ENCODE measurements at places on chromosomes 3 and 15.

DNA sequence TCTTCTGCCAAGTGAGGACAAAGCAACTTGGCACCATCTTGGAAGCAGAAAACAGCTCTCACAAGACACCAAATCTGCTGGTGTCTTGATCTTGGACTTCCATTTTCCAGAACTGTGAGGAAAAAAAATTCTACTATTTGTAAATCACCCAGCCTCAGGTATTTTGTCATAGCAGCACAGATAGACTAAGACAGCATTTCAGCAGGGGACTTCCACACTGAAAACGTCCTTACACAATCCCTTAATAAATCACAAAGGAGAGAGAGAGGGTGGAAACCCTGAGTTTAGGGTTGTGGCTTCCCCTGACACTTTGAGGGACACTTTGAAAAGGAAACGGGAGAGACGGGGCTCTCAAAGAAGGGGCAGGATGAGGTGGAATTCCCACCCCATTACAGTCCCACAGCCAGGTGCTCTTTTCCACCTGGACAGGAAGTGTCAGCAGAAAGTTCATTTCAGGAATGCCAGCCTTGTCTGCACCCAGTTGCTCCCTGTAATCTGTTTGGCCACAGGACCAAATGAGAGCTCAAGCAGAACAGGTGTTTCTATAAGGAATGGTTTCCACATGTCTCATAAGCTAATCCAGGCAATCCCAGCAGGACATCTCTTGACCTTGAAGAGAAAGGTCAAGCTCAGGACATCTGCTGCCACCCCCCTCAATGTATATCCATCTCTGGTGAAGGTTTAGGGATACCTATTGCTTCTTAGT lies 51.3 kb downstream of the MYLK start:
- DNase-seq, result no peak

DNA sequence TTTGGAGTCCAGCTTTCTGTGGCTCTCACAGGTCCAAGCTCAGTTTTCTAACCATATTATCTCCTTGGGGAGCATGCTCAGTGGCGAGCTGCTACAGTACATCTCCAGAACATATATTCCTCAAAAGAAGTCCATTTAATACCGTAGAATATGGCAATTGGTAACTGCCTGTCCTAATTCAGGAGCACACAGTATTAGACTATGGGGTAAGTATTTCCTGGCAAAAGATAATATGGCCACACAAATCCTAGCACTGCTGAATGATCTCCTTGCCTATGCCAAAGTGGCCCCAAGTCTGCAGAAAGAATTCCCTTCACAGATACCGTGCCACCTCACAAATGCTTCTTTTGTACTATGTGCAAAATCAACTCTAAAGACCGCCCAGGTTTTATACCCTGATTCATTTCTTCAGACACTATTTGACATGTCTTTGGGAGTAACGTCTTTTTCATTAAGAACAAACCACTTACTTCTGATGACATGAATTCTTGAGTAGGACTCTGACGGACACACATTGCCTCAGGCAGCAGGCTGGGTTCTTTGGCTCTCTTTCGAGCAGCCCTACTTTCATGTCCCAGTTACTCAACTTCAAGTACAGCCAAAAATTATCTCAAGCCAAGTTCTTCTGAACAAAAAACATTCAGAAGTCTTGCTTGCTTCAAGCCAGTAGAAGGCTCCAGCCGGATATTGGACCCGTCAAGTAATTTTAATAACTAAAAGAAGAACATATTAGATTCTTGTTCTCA lies 368.3 kb upstream of the DCBLD2 start:
- no peak for DNase-seq

- DNase-seq, result no peak
Measured at GRCh38 chr3:62955126-62955525, 79.9 kb upstream of the CADPS start.

DNA sequence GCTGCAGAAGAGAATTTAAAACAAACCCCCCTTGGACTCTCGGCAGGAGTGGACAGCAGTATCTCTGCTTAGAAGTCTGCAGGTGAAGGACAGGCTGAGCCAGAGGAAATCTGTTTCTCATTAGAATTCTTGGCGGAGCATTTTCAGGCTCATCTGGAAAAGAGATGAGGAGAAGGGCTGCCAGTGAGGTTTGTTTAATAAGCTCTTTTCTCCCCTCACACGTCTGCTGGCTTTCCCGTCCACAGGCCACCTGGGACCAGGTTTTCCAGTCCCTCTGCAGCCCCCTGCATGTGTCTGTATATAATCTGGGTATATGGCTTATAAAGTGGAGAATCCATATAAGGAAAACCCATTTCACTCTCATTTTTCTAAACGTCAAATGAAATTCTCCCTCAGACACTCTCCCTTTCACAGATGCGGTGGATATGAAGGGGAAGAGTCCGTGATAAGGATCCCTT lies 155.4 kb upstream of the TPM1 start:
- no peak for DNase-seq

GRCh38 chr3:190192087-190192486 lies 71.4 kb upstream of the P3H2 start:
- DNase-seq, result no peak

- no peak for DNase-seq
Measured at GRCh38 chr3:52694528-52695189, 8.8 kb downstream of the GNL3 start.

DNA sequence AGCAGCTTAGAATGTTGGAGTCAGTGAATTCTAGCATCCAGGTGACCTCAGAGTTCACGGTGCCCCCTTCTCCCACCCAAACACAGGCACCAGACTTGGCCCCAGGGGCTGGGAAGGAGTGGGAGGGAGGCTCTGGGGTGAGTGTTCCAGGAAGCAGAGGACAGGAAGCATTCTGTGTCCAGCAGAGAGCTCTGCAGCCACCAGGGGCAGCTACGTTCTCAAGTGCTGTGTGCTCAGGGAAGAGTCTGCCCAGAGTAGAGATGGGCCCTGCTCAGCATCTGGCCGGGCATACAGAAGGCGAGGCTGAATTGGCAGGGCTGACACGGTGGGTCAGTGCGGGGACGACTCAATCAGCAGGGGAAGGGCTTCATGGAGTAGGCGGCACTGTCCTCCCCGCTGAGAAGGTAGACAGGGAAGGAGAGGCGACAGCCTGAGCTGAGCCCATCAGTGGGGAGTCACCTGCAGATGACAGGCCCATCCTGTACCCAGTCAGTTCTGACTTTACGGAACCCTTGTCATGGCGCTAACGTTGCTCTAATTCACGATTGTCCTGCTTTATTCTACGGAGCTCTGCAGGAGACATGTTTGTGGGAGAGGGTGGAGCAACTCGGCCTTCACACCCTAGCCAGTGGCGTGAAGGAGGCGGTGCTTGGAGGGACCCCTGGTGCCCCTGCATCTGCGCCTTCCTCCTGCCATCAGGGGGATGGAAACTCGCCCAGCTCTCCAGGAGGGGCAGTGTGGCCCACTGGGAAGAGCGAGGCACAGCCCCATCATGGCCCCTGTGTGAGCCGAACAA lies 82.2 kb downstream of the C3orf70 start:
- no peak for DNase-seq

DNA sequence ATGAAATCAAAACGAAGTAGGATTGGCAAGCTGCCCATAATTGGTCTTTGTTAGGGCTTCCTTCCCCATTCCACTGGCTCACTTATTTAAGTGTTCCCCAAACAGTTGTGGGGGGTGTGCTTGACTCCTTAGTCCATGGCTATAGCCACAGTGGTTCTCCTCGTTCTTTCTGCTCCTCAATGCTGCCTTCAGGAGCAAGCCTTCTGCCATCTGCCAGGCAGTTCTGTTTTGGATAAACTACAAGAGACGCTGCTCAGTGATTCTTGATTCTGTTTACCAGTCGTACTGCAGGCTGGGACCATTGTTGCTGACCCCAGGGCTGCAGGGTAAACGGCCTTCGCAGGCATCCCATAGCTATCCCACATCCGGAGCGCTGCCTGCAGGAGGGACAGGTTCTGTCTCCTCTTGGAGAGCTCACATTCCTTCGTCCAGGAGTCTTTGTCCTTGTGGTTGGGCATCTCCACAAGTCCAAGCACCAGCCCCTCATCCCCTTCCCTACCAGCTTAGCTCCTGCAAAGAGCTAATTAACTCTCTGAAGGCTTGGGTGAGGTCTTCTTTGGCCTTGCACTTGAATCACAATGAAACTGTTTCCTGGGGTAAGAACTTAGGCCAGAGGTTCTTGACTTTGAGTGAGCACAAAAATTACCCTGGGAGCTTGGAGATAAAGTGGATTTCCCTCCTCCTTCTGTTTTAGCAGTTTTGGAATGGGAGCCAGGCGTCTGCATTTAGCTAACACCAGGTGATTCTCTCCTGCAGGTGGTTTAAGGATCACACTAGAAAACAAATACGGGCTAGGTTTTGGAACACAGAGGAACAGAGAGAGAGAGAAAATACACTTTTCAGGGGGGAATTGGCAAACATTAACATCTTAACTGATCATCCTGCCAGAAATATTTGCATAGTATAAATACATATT lies 114.9 kb downstream of the SV2B start:
- DNase-seq, result no peak

- no peak for DNase-seq
Measured at GRCh38 chr3:178439504-178439903, 96.7 kb upstream of the KCNMB2 start.

GRCh38 chr3:52472239-52473000 lies 17.0 kb downstream of the NISCH start:
- no peak for DNase-seq

- no peak for DNase-seq
Measured at GRCh38 chr3:107117922-107118536, 259.2 kb upstream of the CCDC54 start.

- DNase-seq, result no peak
Measured at GRCh38 chr15:59862191-59863155, 141.6 kb upstream of the FOXB1 start.

DNA sequence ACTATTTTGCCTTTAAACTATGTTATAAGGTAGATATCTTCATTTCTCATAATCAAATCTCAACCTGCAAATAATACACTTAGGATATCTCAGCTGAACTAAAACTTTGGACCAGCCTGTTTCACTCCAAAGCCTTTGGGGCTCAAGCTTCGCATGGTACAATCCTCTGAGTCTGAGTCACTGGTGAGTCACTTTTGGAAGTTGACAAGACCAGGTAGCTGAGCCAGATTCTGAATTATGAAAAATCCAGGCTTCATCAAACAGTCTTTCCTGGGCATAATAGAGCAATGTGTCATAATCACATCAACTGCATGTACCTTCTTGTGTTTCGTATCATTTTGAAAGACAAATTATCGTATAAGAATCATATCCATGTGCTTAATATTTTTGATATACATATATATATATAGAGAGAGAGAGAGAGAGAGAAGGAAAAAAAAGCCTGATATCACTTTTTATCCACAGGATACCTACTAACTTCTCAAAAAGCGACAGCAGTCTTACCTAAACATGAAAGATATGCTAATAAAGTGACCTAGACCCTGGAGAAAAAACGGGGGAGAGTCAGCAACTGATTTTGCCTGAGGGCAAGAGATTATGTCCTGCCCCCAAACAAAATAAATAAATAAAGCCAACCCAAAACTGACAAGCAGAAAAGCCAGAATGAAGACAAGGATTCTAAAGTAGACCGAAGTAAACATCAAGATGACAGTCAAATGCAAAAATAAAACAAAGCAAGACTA lies 263.9 kb upstream of the TGFBR2 start:
- DNase-seq, result no peak

DNA sequence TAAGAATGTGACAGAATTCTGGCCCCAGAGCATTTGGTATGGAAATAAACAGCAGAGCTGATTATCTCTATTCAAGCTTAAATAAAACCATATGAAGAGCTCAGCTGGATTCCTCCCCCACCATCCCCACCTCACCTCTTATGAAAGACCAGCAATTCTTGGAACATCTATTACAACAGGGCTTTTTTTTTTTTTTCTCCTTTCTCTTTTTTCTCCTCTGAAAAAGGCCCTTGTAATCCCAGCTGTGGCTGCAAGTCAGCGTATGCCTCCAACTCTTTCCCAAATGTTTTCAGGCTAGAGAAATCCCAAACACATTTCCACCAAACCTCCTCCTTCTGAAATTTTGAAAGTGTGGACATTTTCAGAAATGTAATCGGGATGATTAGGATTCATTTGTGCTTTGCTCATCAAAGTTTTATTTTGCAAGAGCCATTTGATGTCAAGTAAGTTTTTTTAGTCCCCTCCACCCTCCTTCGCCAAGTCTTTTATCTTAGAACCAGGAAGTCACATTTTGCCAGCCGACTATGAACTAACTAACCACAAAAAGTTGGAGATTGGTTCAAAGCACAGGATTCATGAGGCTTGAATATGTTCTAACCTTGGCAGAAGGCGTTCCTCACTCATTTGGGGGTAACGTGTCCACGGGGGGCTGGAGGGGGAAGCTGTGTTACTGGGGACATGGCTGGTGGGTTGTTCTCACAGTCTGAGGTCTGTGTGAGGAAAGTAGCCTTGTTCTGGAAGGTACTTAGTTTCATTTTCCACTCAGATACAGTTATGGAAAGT lies 142.0 kb upstream of the PDZRN3 start:
- no peak for DNase-seq

DNA sequence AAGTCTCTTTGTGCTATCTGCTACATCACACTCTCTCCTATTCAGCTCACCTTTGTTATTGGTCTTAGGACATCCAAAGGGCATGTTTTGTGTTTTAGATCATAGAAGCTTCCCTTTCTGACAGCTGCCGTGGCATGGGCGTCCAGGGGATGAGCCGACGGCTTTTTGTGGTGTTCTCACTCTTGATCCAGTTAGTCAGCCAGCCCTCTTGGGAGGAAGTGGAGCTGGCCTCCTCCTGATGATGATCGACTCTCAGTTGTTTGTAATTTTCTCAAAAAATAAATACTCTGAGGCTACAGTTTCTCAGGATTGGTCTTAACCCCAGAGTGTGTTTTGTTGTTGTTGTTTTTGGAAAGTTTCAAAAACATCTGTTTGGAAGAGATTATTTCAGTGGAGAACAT lies 34.4 kb downstream of the BOC start:
- no peak for DNase-seq
